ENCODE measurements at places on chromosomes 7 and 10.

DNA sequence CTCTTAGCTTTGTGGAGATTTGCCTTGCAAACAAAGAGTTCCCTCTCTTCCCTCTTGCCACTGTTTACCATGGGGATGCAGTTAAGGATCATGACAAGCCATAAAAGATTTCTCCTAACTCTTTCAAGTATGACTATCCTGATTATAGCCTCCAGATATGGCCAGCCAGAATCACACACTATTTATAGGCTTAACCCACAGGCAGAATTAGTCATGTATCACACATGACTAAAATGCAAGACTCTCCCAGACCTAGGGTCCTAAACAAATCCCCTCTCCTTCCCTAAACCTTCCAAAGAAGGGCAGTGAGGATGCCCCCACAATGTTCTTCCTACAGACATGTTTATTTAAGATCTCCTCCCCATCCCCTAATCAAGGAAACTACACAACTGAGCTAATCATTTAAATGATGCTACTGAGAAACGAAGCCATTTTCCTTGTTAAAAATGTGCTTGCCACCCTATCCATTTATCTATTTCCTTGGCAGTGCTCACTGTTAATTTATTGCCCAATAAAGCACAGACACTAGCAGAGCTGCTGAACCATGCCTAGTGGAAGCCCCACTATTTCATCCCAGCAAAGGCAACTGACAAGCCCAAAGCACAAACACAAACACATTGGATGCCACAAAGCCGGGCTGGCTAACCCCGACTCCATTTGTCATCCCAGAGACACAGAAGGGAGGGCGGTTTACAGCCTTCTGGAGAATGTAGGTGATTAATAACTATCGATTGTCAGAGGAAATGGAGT is 363.4 kb downstream of the KCNMA1 start:
- no peak for DNase-seq

DNA sequence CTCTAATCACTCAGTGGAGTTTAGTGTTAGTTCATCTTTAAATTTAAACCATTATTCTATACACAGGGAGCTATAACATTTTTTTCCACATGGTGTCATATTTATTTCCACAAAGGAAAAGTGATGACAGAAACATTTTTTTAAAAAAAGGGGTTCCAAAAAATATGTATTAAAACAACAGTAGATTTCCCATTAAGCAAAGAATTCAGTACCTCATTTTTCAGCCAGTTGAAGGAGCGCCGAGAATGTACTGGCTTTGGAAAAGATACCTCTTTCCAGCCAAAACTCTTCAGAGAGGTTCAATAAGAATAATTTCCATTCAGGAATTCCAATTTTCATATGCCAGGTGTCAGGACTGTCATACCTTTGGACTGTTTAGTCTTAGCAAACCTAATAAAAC is 250.5 kb upstream of the MEOX2 start:
- no peak for DNase-seq

DNA sequence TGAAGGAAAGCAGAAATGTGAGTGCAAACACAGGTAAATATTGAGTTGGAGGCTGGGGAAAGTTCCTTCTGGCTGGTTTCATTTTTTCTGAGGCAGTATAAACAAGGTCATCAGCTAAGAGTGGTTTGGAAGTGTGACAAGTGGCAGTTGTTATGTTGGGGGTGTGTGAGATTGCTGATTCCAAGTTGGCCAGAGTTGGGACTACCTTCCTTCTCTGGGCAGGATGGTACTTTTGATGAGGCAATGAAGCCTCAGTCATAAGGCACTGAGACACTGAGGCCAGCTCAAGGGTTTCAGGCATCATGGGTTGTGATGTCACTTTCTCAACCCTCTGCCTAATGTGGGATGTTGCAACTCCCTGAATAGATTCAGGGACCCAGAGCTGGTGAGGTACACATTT is 8.2 kb upstream of the PTTG1IP2 start:
- DNase-seq = no peak

DNA sequence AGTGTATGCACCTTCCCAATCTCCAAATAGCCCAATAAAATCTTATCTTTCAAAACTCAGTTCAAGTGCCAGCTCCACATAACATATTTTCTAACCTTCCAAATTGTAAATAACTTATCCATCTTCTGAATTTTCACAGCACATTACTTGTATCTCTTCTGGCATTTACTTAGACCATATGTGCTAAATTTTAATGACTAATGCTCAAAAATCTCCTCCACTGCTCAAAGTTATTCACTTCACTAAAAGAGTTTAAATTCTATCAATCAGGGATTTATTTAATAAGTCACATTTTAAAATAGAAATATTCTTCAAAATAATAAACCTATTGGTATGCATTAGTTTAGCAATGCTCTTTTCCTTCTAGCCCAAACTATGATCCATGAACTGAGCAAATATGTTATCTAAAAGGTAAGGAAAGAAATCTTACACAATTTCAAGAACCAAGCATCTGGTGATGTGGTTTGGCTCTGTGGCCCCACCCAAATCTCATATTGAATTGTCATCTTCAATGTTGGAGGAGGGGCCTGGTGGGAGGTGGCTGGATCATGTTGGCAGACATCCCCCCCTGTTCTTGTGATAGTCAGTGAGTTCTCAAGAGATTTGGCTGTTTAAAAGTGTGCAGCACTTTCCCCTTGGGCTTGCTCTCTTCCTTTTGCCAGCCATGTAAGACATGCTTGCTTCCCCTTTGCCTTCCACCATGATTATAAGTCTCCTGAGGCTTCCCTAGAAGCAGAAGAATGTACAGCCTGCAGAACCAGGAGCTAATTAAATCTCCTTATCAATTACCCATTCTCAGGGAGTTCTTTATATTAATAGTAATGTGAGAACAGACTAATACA is 28.1 kb upstream of the GPR22 start:
- DNase-seq = no peak

DNA sequence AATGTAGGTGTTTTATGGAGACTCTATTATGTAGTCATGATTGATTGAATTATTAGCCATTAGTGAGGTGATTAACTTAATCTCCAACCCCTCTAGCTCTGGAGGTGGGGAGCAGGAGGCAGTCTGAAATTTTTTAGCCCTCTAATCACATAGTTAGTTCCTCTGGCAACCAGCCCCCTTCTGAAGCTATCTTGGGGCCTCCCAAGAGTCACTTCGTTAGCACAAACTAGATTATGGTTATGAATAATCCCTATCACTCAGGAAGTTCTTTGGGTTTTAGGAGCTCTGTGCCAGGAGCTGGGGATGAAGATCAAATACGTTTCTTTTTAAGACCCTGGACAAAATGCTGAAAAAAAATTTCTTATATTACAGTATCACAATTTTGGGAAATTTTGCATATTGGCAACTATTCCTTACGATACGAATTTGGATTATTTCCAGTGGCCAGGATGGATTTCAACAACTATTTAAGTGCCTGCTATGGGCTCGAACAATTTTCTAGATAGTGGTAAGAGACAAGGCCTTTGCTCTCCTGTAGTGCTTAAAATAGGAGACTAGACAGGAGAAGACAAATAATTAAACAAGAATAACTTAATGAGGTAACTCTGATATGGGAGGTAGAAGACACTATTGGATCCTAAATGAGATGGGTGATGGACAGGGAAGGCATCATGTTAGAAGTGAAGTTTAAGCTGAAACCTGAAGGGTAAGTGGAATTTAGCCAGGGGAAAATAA is 52.9 kb downstream of the BTAF1 start:
- no peak for DNase-seq

DNA sequence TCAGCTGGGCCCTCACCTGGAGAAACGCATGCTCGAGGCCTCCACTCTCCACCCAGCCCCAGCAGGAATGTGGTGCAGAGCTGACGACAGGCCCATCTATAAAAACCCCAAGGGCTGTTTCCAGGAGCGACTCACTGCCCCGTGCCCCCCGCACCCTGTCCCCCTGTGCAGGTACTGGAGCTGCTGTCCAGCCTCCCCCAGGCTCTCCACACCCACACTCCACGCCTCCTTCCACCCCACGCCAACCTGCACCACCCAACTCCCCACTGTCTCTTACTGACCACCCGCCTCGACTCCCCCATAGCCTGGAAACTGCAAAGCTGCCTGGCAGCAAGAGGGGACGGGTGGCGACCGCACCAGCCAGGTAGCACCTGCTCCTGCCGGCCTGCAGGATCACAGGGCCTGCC is 43.3 kb downstream of the DIP2C start:
- no peak for DNase-seq

DNA sequence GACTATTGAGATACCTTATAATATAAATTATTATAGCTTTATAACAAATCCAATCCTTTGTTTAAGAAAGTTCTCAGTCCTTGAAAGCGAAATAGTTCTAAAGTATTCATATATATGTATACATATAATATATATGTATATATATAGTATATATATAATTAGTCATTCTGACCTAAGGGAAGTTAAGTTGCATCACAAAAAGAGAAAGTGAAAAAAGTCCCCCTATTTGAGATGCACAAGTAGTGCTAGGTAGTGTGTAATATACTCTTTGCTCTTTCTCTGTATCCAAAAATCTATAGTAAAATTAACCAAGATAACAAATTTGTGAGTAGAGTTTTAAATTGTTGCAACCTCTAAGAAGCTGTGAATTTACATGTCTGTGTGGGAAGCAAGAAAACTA is 13.3 kb upstream of the IFIT1B start:
- DNase-seq = no peak

DNA sequence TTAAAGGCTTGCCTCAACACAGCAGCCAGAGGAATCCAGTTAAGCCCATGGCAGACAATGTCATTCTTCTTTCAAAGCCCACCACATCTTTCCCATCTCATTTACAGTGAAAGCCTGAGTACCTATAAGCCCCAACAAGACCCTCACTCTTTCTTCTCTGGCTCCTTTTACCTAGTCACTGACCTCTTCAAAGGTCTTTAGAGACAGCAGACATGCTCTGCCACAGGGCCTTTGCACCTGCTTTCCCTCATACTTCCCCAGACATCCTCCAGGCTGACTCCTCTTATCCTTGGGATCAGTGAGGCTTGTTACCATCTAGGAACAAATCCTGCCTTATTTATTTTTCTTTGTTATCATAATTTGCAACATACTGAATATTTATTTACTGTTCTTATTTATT is 17.8 kb downstream of the HYAL4 start:
- no peak for DNase-seq

DNA sequence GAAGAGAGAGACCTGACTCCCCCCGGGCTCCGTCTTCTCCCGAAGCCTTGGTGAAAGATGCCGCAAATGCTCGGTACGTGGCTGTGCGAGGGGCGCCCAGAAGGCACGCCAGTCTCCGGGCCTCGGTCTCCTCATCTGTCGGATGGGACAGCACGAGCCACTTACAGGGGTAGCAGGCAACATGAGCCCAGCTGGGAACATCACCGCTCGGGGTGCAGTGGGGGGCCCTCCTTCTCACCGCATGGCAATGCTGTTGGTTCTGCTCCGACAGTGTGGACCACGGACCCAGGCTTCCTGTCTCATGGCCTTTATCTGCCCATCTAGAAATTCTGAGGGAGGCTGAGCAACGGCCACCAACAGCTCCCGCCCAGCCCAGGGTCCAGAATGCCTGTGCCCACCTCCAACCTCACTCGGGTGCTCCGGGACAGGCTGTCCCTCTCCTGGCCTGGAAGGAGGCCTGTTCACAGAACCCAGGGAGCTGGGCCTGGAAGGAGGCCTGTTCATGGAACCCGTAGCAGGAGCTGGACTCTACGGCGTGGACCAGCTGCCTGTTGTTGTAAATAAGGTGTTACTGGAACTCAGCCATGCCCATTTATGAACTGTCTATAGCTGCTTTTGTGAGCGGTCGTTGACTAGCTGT is 15.8 kb downstream of the ADAP1 start:
- DNase-seq = no peak

GRCh38 chr10:30176182-30176581 is 116.8 kb upstream of the JCAD start:
- no peak for DNase-seq

DNA sequence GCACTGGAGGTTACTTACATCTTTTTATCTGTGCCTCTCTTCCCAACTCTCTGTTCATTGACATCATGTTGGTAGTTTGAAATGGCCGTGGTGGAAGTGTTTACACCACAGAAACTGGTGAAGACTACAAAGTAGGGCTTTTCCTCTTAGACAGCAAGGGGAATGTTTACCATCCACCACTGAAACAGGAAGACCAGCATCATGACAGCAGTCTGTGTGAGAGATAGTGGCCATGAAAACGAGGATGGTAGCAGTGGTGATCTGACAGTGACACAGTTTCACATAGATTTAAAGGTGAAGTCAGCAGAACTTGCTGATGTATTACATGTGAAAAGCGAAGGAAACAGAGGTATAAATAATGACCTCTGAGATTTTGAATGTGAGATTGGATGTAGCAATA is 115.7 kb downstream of the CCDC71L start:
- DNase-seq = no peak

GRCh38 chr7:131456338-131456737 is 100.1 kb downstream of the PODXL start:
- DNase-seq = no peak

- no peak for DNase-seq
Observed at GRCh38 chr7:28509251-28510025, 97.1 kb downstream of the CREB5 start.

- DNase-seq = no peak
Observed at GRCh38 chr10:17423632-17424186, 30.7 kb downstream of the ST8SIA6 start.

DNA sequence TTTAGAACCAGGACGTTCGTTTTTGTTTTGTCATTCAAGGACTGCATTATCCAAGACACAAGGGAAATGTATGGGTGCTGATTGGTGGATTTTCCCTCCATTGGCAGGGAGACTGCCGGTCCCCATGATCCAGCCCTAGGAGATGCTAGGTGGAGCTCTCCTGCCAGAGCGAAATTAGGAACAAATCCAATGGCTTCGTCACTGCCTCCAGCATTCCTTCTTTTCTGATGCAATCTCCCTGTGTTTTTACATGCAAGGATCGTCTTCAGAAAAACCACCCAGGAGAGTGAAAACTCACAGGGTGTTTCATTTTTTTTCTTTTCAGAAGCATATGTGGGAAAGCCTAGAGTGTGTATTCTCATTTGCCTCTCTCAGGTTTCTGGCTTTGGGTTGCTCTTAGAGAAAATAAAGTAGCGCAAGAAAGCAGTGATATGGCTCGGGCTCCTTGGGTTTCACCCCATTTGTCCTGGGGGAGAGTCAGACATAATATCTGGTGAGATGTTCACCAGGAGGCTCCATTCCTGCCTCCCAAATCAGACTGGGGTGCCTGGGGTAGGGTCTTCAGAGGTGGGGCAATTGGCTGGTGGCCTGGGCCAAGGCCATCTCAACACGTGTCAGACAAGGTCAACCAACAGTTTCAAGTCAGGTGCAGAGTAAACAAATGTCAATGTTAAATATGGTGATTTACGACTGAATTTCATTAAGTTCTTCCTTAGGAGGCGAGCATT is 450.9 kb upstream of the MKI67 start:
- DNase-seq = no peak

GRCh38 chr10:106506526-106507283 is 657.8 kb downstream of the SORCS1 start:
- no peak for DNase-seq

All from hematopoietic multipotent progenitor cell (in vitro differentiated cells).